Upper lobe of right lung (tissue), 1 donor: ENCODE measurements at places on chromosomes 3 and 15.

DNA sequence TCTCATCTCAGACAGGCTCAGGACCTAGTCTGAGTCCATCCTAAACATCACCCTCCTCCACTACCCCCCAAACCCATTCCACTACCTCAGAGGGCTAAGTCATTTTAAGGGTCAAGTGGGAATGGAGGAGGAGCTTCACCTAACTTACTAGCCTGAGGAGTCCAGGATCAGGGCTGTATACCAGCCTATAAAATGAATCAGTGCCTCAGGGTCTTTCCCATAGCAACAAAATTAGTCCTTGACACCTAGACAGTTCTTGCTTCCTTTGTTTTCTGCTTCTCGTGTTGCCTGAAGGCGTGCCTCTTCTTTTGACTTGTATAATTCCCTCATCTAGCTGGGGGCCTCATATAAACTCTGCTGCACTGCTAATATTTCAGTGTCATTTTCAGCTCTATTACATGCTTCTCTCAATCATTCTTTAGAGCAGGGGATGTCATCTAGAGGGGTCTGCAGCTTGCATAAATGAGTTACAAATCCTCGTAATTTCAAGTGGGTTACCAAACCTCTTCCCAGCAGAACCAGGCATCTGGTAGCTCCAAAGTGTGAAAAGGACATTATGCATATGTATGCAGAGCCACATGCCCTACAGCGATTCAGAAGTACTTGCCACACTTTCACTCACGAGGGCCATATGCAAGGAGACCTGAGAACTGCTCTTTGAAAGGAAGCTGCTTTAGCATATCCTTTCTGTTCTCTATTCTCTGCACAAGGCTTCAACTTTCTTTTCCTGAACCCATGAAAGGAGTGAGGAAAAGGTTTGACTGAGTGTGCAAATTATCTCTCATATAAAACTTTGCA lies 311.7 kb upstream of the SEMA6D start:
- no peak overlapping the region for H3K4me3 ChIP-seq
- no peak for DNase-seq
- no peak overlapping the region for H3K27ac ChIP-seq
- H3K27me3 ChIP-seq, result peaks cover 6% of the 10 kb centered on the region
- H3K4me1 ChIP-seq, result no peaks in the 10 kb centered on the region
- no peaks in the 10 kb centered on the region for H3K36me3 ChIP-seq

GRCh38 chr15:76335307-76336253 lies 993 bp upstream of the ISL2 start:
- no peak overlapping the region for H3K27ac ChIP-seq
- no peaks in the 10 kb centered on the region for H3K36me3 ChIP-seq
- no peak overlapping the region for H3K4me3 ChIP-seq
- DNase-seq, result no peak
- H3K4me1 ChIP-seq, result peaks cover 22% of the 10 kb centered on the region
- peaks cover 79% of the 10 kb centered on the region for H3K27me3 ChIP-seq

DNA sequence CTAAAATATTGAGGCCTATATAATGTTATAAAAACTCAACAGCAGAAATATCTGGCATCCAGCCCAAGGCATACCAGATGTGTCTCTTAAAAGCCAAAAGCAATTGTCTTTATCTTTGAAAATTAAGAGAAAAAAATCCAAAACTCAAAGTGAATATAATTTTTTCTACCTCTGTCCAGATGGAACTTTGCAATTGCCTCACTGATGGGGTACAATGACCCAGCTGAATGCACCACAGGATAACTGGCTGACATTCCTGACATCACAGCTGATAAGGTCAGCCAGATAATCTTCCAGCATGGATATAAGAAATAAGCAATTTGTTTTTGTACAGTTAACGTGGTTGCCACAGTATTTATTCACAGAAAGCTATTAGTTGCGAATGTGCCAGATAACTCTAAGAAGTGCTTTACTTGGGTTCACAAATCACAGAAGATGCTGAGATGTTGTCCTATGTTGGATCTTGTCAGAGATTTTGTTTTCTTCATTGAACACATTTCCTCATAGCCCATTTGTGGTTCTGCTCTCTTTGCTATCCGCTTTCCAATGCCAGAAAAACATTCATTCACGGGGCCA lies 566.9 kb upstream of the CCDC54 start:
- H3K36me3 ChIP-seq, result no peaks in the 10 kb centered on the region
- H3K27me3 ChIP-seq, result no peaks in the 10 kb centered on the region
- no peak overlapping the region for H3K4me3 ChIP-seq
- H3K27ac ChIP-seq, result no peak overlapping the region
- DNase-seq, result no peak
- H3K4me1 ChIP-seq, result no peaks in the 10 kb centered on the region

DNA sequence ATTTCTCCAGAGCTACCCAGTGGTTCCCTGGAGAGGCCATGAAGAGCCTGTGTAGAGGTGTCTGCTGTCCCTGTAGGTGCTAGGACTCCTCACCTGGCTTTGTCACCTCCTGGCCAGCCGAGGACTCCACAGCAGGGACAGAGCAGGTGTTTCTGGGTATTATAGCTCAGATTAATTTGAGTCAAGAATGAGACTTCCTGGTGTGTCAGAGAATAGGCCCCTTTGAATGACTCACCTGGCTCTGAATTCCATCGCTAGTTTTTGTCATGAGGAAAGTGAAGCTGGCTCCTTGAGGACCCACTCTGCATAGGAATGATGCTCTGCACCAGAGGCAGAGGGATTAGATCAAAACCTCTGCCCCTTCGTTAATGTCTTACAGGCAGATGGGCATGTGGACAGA lies 167.5 kb upstream of the TOPAZ1 start:
- no peak overlapping the region for H3K27ac ChIP-seq
- no peak overlapping the region for H3K4me3 ChIP-seq
- no peaks in the 10 kb centered on the region for H3K4me1 ChIP-seq

- no peak for DNase-seq
- H3K4me1 ChIP-seq, result peaks cover 3% of the 10 kb centered on the region
- H3K27me3 ChIP-seq, result peaks cover 25% of the 10 kb centered on the region
- H3K27ac ChIP-seq, result no peak overlapping the region
Observed at GRCh38 chr3:125213946-125214542, 1.5 kb upstream of the SLC12A8 start.
